Naive thymus-derived CD4-positive, alpha-beta T cell (primary cell): ENCODE measurements at places on chromosomes 7 and 10. TPM values are rescaled to one million over a fixed set of nuclear protein-coding genes. Genes with fewer than 3 reads are reported as not detected.

Gene CCL24
- not detected for total RNA-seq

Gene OR9A2
- not detected for total RNA-seq

Gene VWC2
- total RNA-seq: not detected

GRCh38 chr7:1223196-1223981 is 9.3 kb upstream of the UNCX start:
- peaks cover 35% of the 10 kb centered on the region for H3K27me3 ChIP-seq
- DNase-seq: no peak
- no peaks in the 10 kb centered on the region for H3K36me3 ChIP-seq
- no peak overlapping the region for H3K4me3 ChIP-seq
- H3K27ac ChIP-seq: no peak overlapping the region

DNA sequence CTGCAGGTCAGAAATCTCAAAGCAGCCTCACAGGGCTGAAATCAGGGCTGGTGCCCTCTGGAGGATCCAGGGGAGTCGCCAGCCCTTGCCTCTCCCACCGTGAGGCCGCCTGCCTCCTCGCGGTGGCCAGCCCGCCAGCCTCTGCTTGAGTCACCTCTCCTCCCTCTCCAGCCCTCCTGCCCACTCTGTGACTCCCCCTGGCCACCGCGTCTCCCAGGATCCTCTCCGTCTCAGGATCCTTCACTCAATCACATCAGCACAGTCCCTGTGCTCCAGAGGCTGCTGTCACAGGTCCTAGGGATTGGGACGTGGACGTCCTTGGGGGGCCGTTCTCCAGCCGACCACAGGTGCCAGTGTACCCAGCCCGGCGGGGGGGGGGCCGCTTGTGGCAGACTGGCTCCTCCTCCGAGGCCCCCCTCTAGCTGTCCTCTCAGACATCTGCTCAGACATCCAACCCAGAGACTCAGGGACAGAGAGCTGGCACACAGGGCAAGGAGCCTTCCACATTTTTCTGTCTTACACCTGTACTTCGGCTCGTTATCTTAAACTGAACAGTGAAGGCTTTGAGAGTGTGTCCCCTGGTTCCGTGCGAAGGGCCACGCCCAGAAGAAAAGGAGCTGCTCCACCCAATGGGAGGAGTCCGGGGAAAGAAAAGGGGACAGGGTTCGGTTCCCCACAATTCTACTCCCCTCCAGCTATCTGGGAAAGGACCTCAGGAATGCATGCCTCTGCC is 9.4 kb upstream of the PPP2R2D start:
- peaks cover 7% of the 10 kb centered on the region for H3K4me1 ChIP-seq
- no peak for DNase-seq
- H3K27ac ChIP-seq: no peak overlapping the region
- H3K36me3 ChIP-seq: no peaks in the 10 kb centered on the region
- no peaks in the 10 kb centered on the region for H3K27me3 ChIP-seq
- H3K4me3 ChIP-seq: no peak overlapping the region

GRCh38 chr10:113267619-113268562 is 285.0 kb upstream of the HABP2 start:
- no peak for DNase-seq
- no peaks in the 10 kb centered on the region for H3K4me1 ChIP-seq
- H3K27ac ChIP-seq: no peak overlapping the region
- no peaks in the 10 kb centered on the region for H3K36me3 ChIP-seq
- no peaks in the 10 kb centered on the region for H3K27me3 ChIP-seq
- H3K4me3 ChIP-seq: no peak overlapping the region

DNA sequence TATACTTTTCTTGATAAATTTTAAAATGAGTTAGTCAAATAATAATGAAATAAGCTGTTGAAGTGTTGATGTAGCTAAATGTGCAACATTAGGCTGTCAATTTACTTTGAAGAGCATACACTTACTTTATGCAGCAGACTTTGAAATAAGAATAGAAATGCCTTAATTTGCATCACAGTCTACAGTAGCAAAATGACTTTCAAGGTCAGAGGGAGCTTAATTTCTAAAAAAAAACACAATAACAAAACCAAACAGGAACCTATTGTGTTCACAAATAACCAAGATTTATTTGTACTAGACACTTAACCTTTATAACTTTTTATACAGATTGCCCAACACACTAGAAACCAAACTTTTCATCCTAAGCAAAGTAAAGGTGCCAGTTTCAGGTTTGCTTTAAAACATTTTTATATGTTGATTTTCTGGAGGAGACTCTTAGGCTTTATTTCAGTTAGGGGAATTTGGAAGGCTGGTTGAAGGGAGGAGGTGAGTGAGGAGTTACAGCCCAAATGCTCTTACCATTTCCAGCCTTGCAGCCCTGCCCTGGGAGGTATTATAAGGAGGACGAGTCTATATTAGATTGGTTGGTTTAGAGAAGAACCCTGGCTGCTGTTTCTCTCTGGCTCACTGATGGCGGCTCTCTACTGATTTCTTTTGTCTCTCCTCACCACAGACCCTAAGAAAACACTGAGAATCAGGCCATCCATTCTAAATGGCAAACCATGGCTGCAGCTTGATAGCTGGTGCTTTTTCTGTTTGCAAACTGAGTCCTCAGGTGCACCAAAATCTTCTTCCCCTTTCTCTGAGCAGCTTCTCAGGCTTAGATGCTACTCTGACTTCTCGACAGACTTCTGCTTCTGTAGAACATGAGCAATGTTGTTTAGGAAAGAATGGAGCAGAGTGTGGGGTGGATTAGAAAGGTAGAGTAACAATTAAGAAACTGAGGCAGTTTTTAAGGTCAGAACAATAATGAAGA is 55.2 kb upstream of the RPA3 start:
- no peak overlapping the region for H3K27ac ChIP-seq
- no peak for DNase-seq
- H3K27me3 ChIP-seq: no peaks in the 10 kb centered on the region
- no peaks in the 10 kb centered on the region for H3K4me1 ChIP-seq

GRCh38 chr7:113873554-113874151 is 45.2 kb downstream of the PPP1R3A start:
- H3K4me3 ChIP-seq: no peak overlapping the region
- H3K27me3 ChIP-seq: no peaks in the 10 kb centered on the region
- H3K36me3 ChIP-seq: no peaks in the 10 kb centered on the region
- no peak for DNase-seq

- H3K4me1 ChIP-seq: no peaks in the 10 kb centered on the region
- no peak for DNase-seq
- no peaks in the 10 kb centered on the region for H3K27me3 ChIP-seq
- no peak overlapping the region for H3K27ac ChIP-seq
- no peaks in the 10 kb centered on the region for H3K36me3 ChIP-seq
These were observed 386.8 kb upstream of the POT1 start for GRCh38 chr7:125316466-125316865.

DNA sequence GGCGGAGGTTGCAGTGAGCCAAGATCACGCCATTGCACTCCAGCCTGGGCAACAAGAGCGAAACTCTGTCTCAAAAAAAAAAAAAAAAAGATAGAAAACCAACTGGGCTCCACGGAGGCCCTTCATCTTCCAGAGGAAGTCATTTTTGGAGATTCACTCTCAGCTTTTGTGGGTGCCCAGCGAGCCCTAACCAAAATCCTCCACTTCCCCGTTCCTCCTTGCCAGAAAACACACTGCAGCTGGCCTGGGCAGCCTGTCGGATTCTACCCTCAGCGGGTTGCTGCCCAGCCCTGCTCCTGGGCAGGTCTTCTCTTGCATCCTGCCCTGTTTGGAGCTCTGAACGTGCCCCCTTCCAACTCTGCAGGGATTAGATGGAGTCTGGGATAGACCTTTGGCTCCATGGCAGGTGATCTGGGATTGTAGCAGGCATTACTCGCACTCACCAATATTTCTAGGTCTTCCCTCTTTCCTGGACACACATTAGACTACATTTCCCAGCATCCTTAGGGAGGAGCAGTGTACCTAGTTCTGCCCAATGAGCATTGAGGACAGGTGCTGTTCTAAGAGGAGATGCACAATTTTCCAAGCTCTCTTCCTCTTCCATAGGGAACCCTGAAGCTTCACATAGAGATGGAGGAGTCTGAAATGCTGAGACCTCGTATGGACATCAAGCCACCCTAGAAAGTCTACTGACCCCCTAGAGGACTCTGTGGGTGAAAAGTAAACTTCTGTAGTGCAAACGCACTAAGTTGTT is 4.6 kb downstream of the GRID2IP start:
- no peak overlapping the region for H3K27ac ChIP-seq
- H3K27me3 ChIP-seq: no peaks in the 10 kb centered on the region
- H3K36me3 ChIP-seq: no peaks in the 10 kb centered on the region
- DNase-seq: no peak
- H3K4me1 ChIP-seq: no peaks in the 10 kb centered on the region

DNA sequence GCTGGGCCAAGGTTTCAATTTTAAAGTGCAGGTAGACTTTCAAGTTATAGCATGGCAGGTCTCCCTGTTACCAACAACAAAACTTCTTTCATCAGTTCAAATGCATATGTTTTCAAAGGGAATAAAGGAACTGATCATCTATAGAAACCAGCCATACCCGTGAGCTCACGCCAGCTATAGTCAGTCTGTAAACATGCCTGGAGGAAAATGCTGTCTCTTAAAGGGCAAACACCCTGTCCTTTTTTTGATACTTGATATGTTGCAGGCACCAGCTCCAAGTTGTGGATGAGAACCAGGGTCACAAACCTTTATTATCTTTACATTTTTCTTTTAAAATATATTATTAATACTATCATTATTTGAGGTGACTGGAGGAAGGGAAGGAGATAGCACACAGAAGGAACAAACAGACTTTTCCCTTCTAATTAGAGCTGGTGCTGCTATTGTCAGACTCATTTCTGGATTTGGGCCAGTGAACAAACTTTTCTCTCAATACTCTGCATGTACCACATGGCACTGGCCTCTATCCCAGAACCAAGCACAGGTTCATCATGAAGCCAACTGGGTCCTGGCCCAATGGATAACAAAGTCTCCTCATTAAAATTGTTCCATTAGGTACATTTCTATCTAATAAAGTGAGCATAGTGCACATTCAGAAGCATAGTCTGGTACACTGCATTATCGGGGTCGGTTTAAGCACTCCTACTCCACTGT is 1102.4 kb downstream of the SORCS3 start:
- no peaks in the 10 kb centered on the region for H3K36me3 ChIP-seq
- H3K4me3 ChIP-seq: no peak overlapping the region
- no peak overlapping the region for H3K27ac ChIP-seq
- H3K4me1 ChIP-seq: no peaks in the 10 kb centered on the region

DNA sequence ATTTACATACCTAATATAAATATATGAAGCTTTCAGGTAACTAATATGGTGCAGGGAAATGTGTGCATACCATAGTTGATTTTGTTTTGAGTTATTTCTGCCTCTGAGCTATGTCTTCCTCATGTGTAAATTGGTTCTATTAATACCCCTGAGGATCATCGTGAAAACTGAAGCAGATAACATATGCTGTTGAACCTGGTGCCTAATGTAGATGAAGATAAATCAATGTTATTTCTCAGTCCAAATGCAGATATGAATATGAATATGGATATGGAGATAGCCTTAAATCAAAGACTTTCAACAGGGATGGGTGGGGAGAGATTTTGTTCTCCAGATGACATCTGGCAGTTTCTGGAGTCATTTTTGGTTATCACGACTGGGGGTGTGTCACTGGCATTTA is 122.3 kb upstream of the ANKRD30A start:
- H3K4me1 ChIP-seq: no peaks in the 10 kb centered on the region
- no peak overlapping the region for H3K27ac ChIP-seq
- no peak overlapping the region for H3K4me3 ChIP-seq
- H3K27me3 ChIP-seq: no peaks in the 10 kb centered on the region
- H3K36me3 ChIP-seq: no peaks in the 10 kb centered on the region

DNA sequence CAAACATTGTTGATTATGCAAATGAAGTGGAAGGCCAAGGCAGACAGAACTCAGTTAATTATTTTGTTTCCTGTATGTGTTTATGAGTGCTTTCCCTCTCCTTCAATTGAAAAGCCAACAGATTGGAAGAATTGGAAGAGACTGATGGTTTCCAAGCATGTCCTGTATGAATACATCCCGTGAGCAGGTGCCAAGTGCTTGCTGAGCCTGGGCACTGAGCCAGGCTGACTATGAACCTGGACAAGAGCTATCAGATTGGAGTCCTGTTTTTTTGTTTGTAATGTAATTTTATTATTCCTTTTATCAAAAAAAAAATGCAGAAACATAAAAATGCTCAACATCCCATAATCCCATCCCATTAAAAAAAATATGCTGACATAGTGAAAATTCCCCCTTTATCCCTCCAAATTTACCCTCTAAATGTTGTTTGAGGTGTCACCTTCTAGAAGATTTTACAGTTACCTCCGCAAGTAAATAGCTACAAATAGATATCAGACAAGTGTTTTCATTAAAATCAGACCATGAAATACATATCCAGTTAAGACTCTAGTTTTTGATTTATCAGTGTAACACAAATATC is 449.5 kb downstream of the GRID1 start:
- no peaks in the 10 kb centered on the region for H3K27me3 ChIP-seq
- no peaks in the 10 kb centered on the region for H3K36me3 ChIP-seq
- H3K4me3 ChIP-seq: no peak overlapping the region
- no peak overlapping the region for H3K27ac ChIP-seq

GRCh38 chr10:71840177-71840957 is 10.7 kb downstream of the PSAP start:
- no peaks in the 10 kb centered on the region for H3K36me3 ChIP-seq
- no peak overlapping the region for H3K27ac ChIP-seq
- no peak overlapping the region for H3K4me3 ChIP-seq
- peaks cover 21% of the 10 kb centered on the region for H3K4me1 ChIP-seq

DNA sequence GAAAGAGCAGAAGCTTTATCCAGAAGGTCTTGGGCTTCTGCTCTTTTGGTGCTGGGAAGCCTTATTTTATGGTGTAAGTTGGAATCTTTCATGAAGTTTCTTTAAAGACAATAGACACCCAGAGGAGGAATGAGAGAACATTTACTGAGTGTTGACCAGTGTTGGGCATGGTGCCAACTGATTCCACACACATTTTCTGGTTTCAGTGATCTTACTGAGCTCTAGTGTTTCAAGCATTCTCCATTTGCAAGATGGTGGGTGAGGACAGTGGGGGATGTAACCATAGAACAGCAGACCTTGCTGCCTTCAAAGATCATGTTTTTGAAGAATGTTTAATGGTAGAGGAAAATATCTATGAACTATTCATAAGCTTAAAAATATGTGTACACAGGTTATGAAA is 114.6 kb downstream of the LRMDA start:
- no peak overlapping the region for H3K27ac ChIP-seq
- H3K4me3 ChIP-seq: no peak overlapping the region
- no peaks in the 10 kb centered on the region for H3K4me1 ChIP-seq
- no peaks in the 10 kb centered on the region for H3K27me3 ChIP-seq

- no peak overlapping the region for H3K27ac ChIP-seq
- H3K4me3 ChIP-seq: no peak overlapping the region
- DNase-seq: no peak
- no peaks in the 10 kb centered on the region for H3K27me3 ChIP-seq
These were observed 2.1 kb downstream of the NHLRC2 start for GRCh38 chr10:113856563-113856962.

GRCh38 chr7:109179601-109180000 is 609.9 kb downstream of the DNAJB9 start:
- no peak overlapping the region for H3K4me3 ChIP-seq
- H3K4me1 ChIP-seq: no peaks in the 10 kb centered on the region
- no peak overlapping the region for H3K27ac ChIP-seq
- H3K36me3 ChIP-seq: no peaks in the 10 kb centered on the region
- H3K27me3 ChIP-seq: no peaks in the 10 kb centered on the region

GRCh38 chr10:12872577-12872976 is 128.9 kb downstream of the CCDC3 start:
- H3K27ac ChIP-seq: no peak overlapping the region
- H3K4me3 ChIP-seq: no peak overlapping the region
- no peak for DNase-seq
- H3K27me3 ChIP-seq: no peaks in the 10 kb centered on the region
- no peaks in the 10 kb centered on the region for H3K36me3 ChIP-seq
